Amniotic epithelial cell (primary cell): ENCODE measurements at places on chromosomes 3 and 15.

DNA sequence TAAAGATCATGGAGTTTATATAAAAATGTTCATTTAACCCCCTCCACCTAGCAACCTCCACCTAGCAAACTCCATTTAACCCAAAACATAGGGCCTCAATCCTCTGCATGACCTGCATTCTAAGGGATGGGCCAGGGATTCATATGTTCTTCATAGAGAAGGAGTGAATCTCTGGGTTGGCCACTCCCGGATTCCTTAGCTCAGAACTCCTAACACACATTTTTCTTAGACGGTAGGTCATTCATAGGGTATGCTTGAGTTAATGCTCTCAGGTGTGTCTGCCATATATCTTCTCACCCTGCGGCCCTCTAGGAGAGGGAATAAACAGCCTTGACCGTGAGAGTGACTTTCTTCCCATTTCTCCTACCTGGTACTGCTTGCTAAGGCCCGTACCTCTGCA is 102.0 kb upstream of the IGSF10 start:
- no peak for DNase-seq

- DNase-seq = peak; percentile 99
These were observed at the start of gene GALNT15 for GRCh38 chr3:16174389-16174788. Gene GALNT15, plus strand, starts transcription at chr3:16174680. Its CDS starts 472 bp downstream, at chr3:16175152.

GRCh38 chr3:181717549-181718171 is 5.9 kb downstream of the SOX2 start:
- no peak for DNase-seq

DNA sequence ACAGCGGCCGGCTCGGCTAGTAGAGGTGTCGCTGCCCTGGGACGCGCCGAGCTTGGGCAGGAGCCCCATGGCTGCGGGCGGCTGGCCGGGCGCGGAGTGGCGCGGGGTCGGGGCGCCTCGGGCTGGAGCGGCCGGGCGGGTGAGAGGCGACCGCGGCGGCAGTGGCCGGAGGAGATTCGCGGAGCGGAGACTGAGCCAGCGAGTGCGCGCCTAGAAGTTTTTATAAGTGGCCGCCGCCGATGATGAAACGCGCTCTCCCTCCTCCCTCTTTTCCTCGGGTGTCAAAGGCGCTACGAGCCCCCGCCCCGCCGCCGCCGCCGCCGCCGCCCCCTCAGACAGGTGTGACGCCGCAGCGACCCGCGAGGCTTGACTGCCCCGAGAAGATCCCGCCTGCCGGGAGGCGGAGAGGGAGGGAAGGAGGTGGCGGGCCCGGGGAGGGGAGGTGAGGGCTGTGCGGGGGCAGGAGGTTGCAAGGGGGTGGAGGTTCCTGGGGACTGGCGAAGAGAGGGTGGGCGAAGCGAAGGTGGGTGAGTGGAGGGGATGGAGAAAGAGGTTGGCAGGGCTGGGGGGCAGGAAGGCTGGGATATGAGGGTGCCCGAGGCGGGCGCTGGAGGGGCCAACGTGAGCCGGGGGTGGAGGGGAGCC is at the start of gene SLCO2A1:
TSS of gene SLCO2A1 (minus strand) at position 192 of the 645 bp plus-strand sequence. CDS start at position 69, 123 bp downstream.
- DNase-seq = no peak

DNA sequence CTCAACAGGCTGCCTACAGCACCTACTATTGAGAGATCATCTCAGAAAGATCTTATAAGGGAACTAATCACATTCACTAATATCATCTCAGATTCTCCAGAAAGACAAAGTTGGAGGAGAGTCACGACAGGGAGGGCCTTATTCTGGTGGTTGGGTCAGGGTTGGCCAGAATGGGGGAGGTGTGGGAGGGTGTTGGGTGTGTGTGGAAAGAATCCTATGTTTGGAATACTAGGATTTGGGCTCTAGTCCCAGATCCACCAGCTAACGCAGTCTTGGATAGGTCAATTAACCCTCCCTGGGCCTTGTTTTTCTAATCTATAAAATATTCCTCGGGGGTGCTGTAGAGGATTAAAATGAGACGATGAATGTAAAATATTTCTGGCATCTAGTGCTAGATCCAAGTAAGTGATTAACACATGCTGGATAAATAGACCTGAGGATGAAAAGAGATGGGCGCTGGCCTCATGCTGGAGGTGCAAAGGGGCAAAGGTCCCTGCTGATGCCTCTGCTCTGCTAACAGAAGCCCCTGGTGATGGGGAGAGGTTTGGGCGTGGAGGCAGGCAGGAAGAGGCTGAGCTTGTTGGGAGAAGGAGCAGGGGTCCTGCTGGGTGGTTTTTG is 67.6 kb upstream of the ETV5 start:
- DNase-seq = no peak

DNA sequence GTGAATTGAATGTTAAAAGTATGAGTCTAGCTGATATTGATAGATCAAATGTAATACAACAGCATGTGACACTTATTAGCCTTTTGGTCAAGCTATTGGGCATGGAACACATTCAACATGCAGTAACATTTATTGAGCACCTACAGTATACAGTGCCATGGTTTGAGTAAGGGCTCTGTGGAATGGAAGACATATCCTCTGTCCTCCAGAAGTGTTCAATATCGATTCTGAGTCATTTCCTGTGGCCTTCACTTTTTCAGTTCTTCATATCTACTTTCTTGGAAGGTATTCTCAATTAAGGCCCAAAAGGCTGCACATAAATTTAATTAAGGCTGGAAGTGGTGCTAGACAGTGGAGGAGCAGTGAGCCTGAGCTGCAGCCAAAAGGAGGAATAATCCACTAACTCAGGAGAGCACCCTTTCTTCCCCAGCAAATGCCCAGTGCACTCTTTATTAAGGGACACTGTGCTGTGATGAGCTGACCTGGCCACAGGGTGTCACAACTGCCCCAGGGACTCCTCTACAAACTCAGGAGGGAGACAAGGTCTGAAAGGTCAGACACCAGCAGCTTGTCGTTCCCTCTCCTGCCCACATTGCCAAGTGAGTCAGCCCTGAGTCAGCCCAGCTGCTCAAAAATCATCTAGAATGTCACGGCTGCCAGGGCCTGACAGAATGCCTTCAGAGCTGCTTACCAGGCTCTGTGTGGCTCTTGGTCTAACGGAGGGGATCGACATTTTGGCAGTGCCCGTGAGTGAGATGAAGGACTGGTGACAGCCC is 544.8 kb downstream of the AGBL1 start:
- peak; percentile 72 for DNase-seq

DNA sequence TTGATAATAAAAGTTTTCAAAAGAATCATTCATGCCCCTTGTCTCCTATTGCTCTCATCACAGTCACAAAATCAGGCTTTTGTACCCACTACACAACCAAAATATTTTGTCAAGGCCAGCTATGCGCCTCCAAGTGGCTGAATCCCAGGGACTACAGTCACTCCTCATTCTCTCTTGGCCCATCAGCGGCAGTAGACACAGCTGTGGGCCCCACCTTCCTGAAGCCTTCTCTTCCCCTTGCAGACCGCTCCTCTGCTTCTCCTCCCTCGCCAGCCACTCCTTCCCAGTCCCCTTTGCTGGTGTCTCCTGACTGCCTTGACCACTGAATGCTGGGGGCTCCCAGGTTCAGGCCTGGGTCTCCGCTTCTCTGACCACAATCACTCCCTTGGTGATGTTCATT is 52.1 kb downstream of the LSM3 start:
- DNase-seq = no peak

DNA sequence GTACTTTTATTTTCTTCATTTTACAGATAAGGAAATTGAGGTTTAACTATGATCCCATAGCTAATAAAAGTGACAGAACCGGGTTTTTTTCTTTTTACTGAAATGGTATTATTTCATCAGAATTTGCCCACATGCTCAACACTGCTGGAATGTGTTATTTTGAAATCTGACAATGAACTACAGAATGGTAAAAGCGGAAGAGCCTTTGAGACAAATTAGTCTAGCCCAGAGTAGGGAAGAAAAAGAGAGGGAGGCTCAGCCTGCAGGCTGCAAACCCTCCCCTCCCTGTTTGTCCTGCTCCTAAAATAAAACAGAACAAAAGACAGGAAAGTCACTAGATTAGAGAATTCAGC is 100.3 kb upstream of the LIPC start:
- DNase-seq = peak; percentile 88

DNA sequence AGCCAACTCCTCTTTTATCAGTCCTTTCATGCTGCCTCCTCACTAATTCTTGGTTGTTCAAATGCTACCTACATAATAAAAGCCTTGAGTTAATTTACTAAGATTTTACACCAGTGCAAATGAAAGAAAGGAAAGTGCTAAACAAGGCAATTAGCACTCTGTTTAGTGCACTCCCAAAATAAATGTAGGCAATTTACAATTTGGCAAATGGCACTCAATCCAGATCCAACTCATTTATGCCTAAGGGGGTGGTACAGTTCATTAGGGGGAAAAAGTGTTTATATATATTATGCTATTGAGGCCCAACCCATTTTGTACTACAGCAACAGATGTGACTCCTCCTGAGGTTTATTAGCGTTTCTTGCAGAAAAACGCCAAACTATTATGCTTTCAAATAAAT is 370.1 kb downstream of the NR2F2 start:
- no peak for DNase-seq

GRCh38 chr3:24185738-24186384 is 240.8 kb downstream of the NR1D2 start:
- peak; percentile 67 for DNase-seq

DNA sequence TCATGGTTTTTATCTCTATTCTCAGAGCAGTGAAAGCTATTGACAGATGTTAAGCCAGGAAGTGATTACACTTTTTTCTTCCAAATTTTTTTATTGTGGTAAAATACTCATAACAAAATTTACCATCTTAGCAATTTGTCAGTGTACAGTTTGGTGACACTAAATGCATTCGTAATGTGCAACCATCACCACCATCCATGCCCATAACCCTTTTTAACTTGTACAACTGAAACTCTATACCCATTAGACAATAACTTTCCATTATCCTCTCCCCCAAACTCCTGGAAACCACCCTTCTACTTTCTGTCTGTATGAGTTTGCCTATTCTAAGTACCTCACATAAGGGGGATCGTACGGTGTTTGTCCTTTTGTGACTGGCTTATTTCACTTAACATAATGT is 15.1 kb upstream of the POMGNT2 start:
- no peak for DNase-seq

GRCh38 chr3:148512648-148513047 is 185.1 kb upstream of the AGTR1 start:
- peak; percentile 11 for DNase-seq

DNA sequence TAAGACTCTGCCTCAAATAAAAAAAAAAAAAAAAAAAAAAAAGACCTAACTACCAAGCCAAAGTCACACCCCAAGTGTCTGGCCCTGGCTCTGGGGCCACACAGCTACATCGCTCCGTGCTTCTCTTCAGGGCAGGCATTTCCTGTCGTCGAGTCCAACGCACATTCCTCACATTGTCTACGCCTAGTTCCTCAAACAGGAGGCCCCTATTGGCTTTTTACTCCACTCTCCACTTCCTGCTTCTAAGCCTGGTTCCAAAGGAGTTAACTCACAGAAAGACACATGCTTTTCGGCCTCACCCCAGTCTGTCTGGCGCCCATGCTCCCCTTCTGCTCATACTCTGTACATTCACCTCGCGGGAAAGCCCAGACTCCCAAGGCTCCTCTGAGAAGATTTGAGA is 28.8 kb downstream of the KNG1 start:
- DNase-seq = peak; percentile 82

- peak; percentile 14 for DNase-seq
These were observed 112.5 kb downstream of the STT3B start for GRCh38 chr3:31645256-31645655.

DNA sequence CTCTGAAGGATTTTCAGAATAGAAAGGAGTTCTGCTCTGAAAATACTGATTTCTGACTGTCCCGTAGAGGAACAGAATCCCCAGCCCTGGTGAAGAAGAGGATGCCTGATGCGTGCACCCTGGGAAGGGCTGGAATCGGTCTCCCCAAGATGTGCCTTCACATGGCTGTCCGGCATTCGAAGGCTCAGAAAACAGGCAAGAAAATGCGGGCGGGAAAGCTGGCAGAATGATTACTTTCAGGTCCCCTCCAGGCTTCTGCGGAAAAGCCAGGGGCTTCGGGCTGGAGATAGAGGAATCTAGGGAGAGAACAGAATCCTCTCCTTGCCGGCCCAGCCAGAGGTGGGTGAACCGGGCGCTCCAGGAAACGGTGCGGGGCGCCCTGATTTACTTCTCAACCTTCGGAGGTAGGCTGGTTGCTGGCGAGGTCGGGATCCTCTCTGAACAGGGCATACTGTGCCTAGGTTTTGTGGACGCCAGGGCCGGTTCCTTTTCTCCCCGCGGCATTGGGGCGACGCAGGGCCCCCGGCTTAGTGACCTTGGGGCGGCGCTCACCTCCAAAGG is 2.5 kb downstream of the FOXL2NB start:
- no peak for DNase-seq

- no peak for DNase-seq
These were observed 35.7 kb downstream of the FLNB start for GRCh38 chr3:58043933-58044332.

DNA sequence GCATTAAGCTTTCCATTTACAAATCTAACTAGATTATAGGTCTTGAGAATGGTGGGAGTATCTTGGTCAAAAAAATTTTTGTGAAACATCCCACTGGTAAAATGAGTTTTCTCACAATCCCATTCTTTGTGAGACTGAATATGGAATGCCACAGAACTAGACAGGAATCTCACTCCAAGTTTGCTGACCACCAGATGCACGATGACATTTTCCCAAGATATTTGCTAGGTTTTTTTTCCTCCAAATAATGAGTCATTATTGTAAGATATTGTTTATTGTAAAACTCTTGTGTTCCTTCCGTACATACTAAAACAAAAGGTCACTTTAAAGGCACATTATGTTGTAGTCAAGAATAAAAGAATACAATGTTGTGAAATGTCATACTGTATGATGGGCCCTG is 53.9 kb downstream of the COPS2 start:
- peak; percentile 63 for DNase-seq

DNA sequence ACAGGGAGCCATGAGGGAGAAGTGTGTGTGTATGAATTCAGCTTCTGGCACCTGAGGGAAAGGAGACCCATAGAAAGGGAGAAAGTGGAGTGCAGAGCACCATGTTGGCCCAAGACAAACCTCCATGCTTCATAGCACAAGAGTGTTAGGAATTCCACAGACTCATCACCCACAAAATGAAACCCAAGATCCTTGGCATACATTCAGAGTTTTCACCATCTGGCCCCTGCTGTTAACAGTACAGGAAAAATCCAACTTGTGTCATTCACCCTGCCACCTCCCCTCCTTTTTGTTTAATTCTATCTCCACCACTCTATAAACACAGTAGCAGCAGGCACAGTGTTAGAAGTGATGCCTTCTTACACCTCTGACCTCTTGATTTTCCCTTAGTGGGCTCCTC is 60.0 kb upstream of the MNS1 start:
- DNase-seq = peak; percentile 23
